SHP77 treated with DMSO at 0.1 percent for 48 hours (cell line): ENCODE measurements at places on chromosomes 2 and 18.

DNA sequence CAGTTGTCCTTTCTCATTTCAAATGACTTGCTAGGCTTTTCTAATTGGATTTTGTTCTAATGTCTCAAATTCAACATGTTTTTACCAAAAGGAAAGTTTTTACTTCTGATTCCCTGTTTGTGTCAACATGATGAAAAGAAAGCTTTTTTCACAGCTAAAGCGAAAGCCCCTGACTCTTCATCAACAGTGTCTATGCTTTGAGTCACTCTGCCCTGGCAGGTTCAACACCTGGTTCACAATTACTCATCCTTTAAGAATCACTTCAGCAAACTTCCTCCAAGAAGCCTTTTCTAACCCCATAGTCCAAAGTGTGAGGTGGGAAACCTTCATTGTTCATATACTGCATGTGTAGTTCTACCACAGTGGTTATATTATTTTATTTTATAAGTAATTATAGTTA, 7.6 kb upstream of the DSG2 start:
- DNase-seq, result no peak

DNA sequence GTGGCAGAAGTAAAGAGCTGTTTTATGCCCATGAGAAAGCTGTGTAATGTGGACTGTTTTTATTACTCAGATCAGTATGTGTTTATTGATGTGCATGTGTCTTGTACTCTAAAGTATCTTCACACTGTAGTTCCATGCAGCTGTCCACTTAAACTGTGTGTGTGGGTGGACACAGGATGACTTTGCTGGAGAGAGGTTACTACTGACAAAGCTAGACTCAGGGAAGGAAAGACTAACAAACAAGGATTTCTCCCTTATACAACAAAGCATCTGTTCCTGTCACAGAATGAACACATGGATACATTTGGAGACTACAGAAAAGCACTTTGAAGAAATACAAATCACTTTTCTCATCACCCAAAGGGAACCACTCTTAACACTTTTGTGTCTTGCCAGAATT, 10.0 kb downstream of the FHOD3 start:
- no peak for DNase-seq

- no peak for DNase-seq
These were observed 112.2 kb downstream of the SOS1 start for GRCh38 chr2:39008665-39009064.

GRCh38 chr18:46764586-46764985, 7.7 kb upstream of the ST8SIA5 start:
- DNase-seq, result no peak

- peak; percentile 14 for DNase-seq
These were observed 39.7 kb upstream of the EPAS1 start for GRCh38 chr2:46257476-46257875.

- no peak for DNase-seq
These were observed 86.5 kb upstream of the UGP2 start for GRCh38 chr2:63755216-63755615.

DNA sequence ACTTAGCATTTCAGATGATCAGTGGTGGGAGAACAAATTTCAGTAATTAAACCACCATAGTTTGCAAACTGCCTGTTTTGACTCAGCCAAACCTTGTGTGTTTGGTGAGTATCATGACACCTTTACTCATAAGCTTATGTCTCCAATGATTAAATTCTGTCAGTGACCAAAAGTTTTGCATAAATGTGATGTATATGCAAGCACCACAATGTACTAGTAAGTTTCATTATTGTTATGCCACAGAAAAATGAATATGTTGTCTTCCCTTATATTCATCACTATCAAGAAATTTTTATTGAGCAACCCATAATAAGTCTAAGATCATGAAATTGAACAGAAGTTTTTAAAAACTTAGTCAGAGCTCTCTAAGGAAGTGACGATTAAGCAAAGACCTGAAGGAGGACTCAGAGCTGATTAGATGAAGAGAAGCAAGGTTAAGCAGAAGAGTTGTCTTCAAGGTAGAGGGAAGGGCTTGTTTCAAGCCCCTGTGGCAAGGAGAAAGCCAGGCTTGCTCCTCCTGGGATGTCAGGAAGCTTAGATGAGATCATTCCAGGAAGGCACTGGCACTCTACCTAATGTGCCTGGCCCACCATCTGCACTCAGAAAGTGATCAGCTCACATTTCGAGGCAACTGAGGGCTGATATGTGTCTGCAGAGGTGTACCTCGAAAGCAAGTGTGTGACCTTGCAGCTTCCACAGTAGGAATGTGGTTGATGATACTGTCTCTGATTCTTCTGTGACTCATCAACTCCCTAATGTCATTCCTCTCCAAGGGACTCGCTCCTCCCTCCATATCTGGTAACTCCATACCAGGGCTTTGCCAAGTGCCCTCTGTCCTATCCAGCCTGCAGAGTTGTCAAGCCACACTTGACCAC, 54.7 kb downstream of the KCTD18 start:
- no peak for DNase-seq

DNA sequence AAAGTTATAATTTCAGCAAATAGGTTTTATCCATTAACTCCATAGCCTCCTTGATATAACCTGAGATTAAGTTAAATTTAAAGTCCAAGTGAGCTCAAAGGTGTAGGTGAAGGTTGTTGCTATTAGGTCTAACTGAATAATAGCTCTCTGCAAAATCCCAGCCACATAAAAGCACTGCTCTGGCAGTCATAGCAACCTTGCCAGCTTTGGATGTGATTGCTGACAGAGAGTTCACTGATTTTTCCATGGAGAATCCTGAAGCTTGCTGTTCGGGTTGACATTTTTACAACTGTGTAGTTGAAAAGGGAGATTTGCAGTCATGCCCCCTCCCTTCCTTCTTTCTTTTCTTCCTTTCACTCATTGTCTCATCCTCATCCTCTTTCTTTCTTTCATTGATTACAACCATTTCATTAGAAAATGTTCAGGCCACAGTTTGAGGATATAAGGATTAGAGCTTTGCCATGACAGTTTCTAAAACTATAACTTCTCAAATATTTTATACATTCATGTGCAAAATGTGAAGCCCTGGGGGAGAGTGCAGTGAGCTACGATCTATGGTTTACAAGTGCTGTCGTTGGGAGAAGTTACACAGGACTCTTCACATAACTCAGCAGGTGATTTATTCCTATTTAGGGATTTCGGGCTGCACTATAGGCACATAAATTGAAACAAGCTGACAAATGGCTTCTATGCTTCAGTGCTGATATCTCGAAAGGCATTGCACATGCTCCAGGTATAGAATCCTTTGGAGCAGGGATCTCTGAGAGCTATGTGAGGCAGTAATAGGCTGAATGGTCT, 193.8 kb downstream of the LRRTM4 start:
- DNase-seq, result no peak

DNA sequence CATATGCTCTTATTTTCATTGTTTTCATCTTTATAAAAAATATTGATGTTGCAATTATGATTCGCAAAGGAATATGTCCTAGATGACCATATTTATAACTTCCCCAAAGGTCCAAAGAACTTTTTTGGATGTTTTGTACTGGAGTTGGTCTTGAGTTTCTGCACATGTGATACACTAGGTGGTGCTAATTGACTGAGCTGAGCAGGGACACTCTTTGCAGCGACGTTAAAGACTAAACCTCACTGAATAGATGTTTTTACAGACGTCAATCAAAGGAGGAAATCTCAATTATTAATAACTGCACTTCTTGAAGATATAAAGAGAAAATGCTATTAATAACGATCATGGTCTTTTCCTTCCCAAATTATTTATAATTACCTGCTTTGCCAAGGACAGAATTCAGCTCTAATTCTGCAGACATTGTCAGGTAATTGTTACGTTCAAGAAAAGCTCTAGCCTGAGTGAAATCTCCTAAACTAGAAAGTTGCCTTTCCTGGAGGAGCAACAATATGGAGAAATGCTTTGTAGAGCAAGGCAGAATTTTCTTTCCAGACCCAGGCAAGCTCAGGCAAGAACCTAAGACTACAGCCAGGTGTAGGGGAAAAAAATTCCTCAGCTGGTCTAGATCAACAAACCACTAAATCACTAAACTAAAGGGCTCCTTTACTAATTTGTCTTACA, 119.3 kb upstream of the RBBP8 start:
- DNase-seq, result peak; percentile 2

DNA sequence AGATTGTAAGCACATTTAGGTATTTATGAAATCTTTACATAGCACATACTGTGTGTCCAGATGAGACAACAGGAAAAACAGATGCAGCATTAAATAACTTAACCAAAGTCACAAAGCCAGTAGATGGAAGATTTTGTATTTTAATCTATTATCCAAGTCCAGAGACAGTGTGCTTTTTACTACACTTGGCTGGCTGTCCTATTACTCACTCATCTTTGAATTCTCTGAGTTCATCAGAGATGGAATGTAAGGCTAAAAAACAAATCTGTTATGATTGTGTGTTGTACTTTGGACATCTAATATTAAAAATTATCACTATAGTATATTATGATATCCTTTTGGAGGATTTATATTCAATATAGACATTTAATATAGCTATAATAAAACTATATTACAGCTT, 1189.4 kb downstream of the DSC3 start:
- DNase-seq, result no peak

DNA sequence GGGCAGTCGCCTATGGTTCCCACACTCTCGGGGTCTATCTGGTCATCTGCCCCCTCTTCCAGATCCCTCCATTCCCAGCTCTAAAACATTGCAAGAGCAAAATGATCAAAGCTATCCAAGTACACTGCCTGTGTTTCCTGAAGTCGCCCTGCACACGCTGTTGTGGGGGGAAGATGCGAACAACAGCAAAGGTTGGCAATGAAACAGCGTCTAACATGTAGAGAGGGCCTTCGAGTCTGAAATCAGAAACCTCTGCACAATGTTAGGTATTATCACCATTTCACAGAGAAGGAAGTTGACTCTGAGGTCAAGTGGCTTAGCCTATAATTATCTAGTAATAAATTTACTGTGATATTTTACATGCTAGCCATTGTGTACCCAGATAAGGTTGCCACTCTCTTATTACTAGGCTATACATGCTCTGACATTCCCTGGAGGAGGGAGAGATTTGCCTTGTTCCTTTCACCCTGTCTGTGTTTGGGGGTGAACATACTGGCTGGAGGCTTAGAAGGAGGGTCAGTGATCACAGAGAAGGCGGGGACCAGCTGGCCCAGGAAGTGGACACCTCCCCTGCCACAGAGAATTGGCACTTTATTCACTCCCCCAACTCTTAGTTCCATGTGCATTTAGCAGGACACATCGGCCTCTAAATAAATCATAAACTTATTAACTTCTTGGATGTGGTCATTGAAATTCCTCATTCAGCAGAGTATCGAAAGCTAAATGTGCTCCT, 36.8 kb downstream of the KCTD1 start:
- DNase-seq, result no peak

- no peak for DNase-seq
These were observed 19.8 kb downstream of the SMAD7 start for GRCh38 chr18:48930926-48931325.

GRCh38 chr2:143936848-143937722, 582.8 kb downstream of the ZEB2 start:
- no peak for DNase-seq

DNA sequence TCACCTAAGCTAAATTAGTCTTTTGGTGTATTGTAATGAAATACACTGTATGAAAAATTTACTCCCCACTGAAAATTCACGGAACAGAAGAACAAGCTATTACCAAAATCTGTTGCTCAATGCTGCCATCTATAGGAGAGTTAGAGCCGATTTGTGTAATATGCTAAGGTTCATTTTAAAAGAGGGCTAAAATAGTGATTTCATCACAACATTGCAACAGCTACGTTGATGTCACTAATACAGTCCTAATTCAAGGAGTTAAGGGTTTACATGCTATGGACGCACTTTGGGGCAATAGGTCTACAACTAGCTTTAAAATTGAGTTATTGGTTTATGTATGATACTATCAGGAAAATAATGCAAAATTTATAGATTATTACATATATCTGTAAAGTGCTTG, 3.0 kb upstream of the IRS1 start:
- DNase-seq, result peak; percentile 53

DNA sequence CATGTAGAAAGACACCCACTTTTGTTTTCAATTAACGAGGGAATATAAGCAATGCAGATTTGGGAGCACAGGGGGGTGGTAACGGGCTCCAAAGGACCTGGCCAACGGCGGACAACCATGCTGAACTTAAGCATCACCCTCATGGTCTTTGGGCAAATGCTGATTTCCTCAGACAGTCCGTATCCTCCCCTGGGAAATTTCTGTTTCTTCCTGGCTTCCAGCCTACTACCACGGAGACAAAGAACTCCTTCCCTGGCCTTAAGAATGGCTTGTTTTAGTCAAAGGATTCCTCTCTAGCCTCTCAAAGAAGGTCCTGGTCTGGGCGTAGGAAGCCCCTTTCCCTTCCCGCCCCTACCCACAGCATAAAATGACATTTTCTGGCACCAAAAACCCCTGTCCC, 34.3 kb downstream of the EN1 start:
- DNase-seq, result no peak

- DNase-seq, result no peak
These were observed 427.0 kb upstream of the TNP1 start for GRCh38 chr2:217286833-217287232.

GRCh38 chr18:24534737-24535136, 74.3 kb downstream of the HRH4 start:
- no peak for DNase-seq

GRCh38 chr2:16663121-16663905, 2.3 kb downstream of the CYRIA start:
- DNase-seq, result no peak

DNA sequence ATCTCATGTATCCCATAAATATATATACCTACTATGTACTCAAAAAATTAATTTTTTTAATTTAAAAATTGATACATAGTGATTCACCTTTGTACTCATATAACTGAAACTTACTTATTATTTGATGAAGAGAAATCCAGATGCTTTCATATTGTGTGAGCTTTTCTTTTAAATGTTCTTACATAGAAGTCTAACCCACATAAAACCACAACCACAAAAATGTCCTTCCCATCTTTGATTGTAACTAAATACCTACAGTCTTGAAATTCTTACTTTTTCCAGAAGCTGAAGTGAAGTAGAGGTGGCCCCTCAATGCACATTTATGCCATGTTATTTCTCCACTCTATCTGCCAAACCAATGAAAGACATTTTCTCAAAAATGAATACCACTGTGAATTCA, 117.9 kb upstream of the COL5A2 start:
- DNase-seq, result no peak

DNA sequence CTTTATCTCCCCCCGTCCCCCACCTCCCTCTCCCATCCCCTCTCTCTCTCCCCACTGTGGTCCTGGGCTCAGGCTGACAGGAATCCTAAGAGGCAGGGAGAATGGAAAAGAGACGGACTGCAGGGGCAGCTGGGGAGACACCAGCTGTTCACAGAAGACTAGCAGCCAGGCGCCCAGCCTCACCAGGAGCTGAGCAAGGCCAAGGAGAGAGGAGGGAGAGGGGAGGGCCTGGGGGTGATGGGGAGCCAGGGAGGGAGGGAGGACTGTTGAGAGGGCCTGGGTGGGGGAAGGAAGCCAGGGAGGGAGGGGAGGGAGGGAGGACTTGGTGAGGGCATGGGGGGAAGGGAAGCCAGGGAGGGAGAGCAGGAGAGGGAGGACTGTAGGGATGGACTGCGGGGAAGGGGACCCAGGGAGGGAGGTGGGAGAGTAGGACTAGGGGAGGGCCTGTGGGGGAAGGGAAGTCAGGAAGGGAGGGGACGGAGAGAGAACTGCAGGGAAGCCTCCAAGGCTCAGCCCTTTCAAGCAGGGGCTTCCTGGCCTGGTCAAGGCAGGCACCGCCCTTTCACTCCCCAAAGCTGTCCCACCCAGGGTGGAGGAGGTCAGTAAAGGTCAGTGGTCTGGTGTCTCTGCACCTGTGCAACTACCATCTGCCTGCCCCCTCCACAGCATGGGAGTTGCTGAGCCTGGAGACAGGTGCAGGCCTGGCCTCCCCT, 517.7 kb upstream of the MYT1L start:
- peak; percentile 68 for DNase-seq
